ENCODE measurements at places on chromosomes 7 and 10.

DNA sequence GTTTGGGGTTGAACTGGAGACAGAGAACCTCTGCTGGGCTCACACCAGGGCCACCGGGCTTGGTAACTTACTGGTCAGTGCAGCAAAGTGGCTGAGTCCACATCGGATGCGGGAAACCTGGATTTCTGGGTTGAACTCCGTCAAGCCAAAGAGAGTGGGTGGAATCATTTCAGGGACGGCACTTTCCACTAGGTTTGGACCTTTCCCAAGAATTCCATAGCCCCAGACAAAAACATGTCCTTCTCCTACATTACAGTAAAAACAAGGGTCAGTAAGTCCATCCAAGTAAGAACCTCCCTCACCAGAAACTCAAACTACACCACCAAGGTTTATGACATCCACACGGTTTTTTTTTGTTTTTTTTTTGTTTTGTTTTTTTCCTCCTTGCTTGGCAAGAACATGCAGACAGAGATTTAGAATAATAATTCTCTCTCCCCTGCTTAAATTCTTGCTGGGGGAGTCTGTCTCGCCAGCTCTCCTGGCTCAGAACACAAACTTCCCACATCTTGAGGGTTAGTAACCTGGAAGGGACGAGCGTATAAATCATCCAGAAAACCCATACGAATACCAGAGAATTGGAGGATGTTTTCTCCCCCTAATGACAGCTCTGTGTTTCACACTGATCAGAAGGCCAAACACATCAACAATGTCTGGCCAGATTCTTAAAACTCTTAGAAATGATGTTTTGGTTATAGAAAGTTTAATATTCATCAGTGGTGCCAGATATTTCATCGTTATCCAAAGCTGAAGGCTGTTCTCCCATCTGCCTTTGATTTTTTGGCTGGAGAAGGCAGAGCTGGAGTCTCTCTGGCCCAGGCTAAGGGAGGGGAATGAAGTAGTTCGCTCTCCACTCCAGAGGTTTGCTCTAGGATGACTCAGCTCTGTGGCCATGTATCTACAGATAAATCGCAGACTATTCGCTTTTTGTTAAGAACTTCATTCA, 17.5 kb downstream of the RCC1L start:
- DNase-seq = no peak

GRCh38 chr7:139937715-139938114, 108.7 kb downstream of the TBXAS1 start:
- DNase-seq = no peak

- no peak for DNase-seq
Observed at GRCh38 chr7:4842319-4843064, 19.3 kb downstream of the PAPOLB start.

GRCh38 chr7:155224116-155224811, 73.4 kb upstream of the INSIG1 start:
- no peak for DNase-seq

DNA sequence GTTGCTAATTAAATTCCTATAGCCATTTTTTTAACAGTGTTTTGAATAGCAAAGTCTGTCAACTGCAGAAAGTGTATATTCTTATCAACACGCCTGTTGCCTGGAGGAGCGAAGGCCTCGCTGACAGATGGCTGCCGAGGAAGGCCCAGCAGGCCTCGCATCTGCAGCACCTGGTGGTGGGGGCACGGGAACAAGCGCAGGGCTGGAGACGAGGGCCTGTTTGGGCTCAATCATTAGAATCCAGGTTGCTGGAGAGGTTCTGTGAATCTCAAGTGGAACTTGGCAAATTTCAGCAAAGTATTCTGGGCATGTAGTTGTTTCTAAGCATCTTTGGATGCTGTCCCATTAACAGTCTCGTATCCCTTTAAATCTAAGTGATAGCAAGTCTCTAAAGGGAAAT, 66.1 kb upstream of the FAM204A start:
- peak; percentile 26 for DNase-seq

GRCh38 chr10:119306986-119307392, 99.6 kb downstream of the GRK5 start:
- DNase-seq = no peak

- peak; percentile 26 for DNase-seq
Observed at GRCh38 chr10:115026056-115026745, 67.0 kb upstream of the ATRNL1 start.

- DNase-seq = no peak
Observed at GRCh38 chr10:109393425-109393824, 529.9 kb downstream of the XPNPEP1 start.

- no peak for DNase-seq
Observed at GRCh38 chr10:30134171-30134945, 75.0 kb upstream of the JCAD start.

- peak; percentile 15 for DNase-seq
Observed at GRCh38 chr7:106139265-106140251, 27.4 kb upstream of the SYPL1 start.

DNA sequence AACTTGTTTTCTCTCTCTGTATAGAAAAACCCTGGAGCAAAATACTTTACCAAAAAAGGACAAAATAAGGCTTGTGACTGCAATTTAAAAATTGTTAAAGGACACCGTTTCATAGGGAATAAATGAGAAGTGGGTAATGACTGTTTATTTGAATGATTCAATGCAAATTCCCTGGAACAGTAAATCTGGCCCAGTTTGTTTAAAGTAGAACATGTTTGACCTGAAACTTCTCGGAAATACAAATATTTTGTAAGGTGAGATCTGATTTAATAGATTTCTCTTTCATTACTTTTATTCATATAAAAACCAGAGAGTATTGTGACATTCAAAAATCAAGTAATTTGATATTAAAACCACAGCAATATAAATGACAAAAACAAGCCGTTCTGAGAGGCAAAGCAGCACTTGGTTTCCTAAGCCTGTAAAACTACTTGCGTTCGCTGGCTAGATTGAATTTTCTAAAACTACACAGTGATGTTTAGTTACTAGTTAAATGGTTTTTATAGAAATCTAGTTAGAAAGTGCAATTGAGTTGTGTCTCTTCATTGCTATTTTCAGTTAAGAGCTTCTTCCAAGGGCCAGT, 76.8 kb upstream of the PITRM1 start:
- DNase-seq = no peak

- DNase-seq = no peak
Observed at GRCh38 chr10:77410523-77410922, 227.1 kb downstream of the KCNMA1 start.

DNA sequence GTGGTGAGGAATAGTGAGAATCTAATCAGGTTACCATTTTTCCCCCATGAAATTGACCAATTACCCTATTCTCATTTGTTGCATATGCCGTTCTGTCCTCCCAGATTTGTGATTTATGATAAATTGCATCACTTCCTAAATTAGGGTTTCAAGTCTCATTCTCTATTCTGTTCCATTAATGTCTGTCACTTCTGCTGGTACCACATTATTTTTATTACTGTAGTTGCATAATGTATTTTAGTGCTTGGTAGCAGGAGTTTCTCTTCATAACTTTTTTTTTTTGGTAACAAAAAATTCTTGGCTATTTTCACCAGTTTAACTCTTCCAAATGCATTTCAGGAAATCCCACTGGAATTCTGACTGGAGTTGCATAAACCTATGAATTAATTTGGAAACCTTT, 44.0 kb upstream of the FAM133B start:
- DNase-seq = peak; percentile 28

DNA sequence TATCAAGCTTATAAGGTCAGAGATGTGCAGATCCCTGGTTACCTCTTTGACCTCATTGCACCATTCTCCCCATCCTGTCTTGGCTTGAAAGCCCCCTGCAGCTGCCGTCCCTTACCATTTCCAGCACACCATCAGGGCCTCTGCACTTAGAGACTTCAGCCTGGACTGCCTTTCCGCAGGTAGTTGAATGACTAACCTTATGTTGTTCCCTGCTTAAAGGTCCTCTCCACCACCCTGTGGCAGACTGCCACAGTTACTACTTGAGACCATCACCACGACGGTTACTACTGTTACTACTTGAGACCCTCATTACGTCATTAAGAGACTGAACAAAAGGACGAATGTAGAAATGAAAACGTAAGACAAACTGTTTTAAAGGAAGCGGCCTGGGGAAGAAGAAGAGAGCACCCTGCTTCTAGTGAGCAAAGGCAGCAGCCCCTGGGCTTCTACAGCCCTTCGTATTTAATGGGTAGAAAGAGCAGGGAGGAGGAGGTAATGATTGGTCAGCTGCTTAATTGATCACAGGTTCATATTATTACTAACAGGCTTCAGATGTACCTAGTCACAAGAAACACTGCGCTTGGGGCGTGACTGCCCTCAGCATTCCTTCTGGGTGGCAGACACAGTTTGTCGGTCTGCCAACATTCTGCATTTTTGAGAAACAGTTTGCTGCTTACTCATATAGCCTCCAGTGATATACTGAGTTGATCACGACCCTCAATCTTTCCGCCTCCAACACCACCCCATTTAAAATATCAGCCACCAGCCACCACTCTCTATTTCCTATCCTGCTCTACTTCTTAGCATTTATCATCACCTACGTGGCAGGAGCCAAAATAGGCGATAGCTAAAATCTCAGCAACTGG, 74.1 kb upstream of the PARD3 start:
- no peak for DNase-seq

DNA sequence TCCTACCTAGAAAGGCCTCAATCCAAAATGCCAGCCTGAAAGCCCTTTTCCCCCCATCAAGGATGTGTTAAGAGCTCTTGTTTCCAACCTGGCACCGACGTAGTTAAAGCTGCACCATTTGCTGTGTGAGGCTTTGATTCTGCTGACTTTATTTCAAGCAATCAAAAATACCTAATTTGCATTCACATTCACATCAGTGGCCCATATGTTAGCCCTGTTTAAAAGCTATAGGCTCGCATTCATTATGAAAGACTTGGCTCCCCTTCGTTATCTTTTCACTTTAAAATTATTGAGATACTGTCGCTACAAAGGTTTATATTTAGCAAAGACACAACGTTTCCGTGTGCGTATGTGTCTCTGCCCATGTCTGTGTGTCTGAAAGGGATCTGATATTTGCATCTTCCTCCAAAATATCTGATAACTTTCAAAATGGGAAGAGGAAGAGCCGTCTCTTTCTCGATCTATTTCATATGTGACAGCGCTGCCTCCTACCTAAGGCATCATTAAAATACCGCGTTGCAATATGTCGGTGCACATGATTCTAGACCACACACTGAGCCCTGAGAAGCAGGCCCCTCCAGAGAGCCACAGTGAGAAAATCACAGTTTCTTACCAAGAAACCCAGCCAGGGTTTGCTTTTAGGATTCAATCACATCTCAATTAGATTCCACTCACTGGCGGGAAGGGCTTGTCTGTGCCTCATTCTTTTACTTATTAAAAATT, 57.1 kb upstream of the ITPRID1 start:
- DNase-seq = no peak

DNA sequence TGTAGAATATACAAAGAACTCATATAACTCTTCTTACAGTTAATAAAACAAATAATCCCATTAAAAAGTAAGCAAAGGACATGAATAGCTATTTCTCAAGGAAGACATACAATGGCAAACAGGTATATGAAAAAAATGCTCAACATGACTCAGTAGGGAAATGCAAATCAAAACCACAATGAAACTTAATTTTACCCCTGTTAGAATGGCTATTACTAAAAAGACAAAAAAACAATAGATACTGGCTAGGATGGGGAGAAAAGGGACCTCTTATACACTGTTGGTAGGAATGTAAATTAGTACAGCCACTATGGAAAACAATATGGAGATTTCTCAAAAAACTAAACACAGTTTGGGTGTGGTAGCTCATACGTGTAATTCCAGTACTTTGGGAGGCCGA, 37.8 kb downstream of the HERPUD2 start:
- no peak for DNase-seq

DNA sequence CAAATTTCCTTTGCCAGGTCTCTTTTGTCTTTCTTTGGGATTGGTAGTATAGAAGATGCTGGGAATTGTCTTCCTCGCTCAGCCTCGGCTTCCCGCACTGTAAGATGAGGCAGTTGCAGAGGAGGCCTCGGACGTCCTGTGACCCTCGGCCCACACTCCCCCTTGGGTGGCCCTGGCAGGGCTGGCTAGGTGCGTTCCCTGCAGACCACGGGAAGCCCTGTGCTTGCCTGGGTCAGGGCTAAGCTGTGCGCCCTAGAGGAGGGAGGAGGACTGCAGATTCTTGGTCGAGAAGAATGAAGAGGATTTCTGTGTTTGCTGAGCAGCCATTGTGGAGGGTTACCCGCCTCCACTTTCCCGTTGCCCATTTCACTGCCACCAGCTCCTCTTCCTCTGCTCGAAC, 42.8 kb downstream of the WIPI2 start:
- no peak for DNase-seq

- DNase-seq = no peak
Observed at GRCh38 chr7:87316846-87317552, 28.5 kb upstream of the CROT start.

GRCh38 chr7:16061630-16062029, 359.7 kb downstream of the CRPPA start:
- DNase-seq = no peak

- no peak for DNase-seq
Observed at GRCh38 chr7:158266426-158266816, 321.2 kb downstream of the PTPRN2 start.

DNA sequence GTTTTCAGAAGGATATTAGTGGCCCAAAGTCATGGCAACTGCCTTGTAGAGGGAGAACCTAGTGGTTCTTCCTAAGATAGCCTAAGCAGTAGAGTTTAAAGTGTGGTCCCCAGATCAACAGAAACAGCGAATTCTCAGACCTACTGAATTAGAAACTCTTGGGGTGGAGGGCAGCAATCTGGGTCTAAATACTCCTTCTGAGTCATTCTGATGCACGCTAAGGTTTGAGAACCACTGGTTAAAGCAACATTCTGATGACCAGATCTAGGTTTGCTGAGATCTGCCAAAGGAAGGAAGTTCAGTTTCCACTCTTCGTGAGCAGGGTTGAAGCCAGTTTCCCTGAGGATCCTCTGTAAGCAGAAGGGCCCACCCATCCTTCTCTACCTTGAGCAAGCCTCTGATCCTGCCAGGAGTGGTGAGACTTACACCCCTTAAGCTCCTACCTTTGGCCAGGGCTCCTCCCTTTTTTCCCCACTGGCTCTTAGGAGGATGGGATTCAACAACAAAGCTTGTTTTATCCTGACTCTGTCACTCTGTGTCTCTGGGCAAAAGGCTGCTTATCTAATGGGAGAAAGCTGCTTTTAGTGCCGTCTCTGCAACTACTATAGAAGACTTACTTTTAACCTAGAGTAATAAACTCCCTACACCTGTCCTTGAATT, 26.8 kb upstream of the TRUB1 start:
- no peak for DNase-seq

DNA sequence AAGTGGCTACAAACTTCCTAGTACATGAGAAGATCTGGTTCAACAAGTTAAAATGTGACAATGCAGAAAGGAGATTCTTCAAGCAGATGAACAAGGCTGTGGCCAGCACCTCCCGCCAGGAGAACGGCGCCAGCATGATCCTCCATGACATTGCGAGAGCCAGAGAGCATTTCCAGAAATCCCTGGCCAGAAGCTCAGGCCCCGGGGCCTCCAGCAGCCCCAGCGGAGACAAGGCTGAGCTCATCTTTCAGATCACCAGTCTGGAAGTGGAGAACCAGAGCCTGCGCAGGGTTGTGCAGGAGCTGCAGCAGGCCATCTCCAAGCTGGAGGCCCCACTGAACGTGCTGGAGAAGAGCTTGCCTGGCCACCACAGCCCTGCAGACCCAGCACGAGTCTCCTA, 40.1 kb upstream of the ZNF273 start:
- DNase-seq = no peak

Measured in NCI-H524 (cell line).